ENCODE measurements at places on chromosomes 6 and 20.

DNA sequence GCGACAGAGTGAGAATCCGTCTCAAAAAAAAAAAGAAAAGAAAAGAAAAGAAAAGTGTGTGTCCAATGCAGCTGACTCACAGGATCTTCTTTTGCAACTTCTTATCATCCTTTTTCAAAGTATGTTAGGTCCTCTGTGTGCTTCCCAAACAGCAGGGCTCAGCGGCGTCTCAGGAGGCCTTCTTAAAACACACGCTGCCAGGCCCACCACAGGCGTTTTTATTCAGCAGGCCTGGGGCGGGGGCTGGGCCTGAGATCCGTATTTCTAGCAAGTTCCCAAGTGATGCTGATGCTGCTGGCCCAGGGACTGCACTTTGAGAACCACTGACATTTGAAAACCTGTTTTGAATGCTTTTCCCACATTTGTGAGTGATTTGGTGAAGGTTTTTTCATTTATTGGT lies 57.1 kb downstream of the PSMG4 start:
- no peak for DNase-seq

- no peak for DNase-seq
These were observed 25.5 kb upstream of the CST1 start for GRCh38 chr20:23776067-23776771.

- no peak for DNase-seq
These were observed 1.2 kb upstream of the GJA1 start for GRCh38 chr6:121434037-121434770.

DNA sequence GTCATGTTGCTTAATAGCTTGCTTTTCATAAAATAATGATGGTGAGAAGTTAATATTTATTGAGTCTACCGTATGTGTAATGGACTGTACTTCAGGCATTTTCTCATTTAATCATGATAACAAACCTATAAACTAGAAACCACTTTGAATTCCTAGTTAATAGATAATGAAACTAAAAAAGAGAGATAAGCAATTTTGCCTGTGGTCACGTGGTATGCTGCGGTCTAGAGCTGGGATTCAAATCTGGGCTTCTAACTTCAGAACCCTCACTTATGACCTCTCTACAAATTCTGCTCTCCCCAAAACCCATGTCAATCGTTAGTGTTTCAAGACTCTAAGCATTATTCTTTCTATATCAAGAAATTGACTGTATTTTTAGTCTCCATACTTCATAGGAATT lies 700.7 kb downstream of the PRKN start:
- DNase-seq = no peak
